ENCODE measurements at places on chromosomes 4 and X. TPM values are rescaled to one million over a fixed set of nuclear protein-coding genes. Genes with fewer than 3 reads are reported as not detected.

DNA sequence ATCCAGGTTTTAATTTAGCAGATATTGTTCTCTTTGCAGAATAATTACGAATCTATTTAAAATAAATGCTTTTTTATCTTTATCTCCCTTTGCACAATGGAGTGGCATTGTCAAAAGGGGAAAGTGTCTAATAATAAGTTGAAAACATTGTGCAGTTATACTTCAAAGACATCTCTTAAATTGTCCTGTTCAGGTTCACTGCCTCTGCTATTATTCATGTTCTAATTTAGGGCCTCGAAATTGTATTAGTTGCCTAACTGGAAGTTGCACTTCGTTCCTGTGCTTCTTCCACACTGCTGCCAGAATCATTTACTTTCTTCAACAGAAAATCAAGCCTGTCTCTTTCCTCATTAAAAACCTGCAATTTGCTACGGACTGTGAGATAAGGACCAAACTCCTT is 150.5 kb upstream of the SPRY1 start:
- H3K4me3 ChIP-seq: no peak overlapping the region
- H3K36me3 ChIP-seq: no peaks in the 10 kb centered on the region
- peak overlapping the region; percentile 71 for H3K27ac ChIP-seq
- no peaks in the 10 kb centered on the region for H3K27me3 ChIP-seq

INTU gene
- 11.1 TPM for total RNA-seq

RIPPLY1 gene
- total RNA-seq: not detected

GRCh38 chrX:98068024-98068580 is 1184.4 kb downstream of the RPA4 start:
- H3K4me3 ChIP-seq: no peak overlapping the region
- H3K27me3 ChIP-seq: no peaks in the 10 kb centered on the region
- no peaks in the 10 kb centered on the region for H3K4me1 ChIP-seq
- no peaks in the 10 kb centered on the region for H3K36me3 ChIP-seq

NKX1-1 gene
- total RNA-seq: not detected

RASL11B gene
- 3.1 TPM for total RNA-seq

DNA sequence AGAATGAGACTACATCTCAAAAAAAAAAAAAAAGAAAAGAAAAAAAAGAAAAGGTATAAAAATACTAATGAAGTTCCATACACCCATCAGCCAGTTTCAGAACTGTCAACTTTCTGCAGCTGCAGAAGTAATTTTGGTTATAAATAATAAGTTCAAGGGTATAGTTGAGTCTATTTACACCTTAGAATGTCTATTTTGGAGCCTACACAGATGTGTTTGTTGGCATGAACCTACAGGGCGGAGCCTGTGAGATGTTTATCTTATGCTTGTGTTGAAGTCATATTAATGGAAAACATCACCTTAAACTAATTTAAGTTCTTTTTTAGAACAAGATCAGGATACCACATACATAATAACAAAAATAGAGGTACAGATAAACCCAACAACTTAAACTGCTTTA is 85.8 kb downstream of the RAPGEF2 start:
- H3K27ac ChIP-seq: no peak overlapping the region
- no peak overlapping the region for H3K4me3 ChIP-seq
- H3K4me1 ChIP-seq: no peaks in the 10 kb centered on the region
- H3K27me3 ChIP-seq: no peaks in the 10 kb centered on the region

- DNase-seq: no peak
- H3K4me1 ChIP-seq: no peaks in the 10 kb centered on the region
- H3K27ac ChIP-seq: no peak within 1 kb of the TSS
- no peaks in the 10 kb centered on the region for H3K36me3 ChIP-seq
- H3K27me3 ChIP-seq: peaks cover 83% of the 10 kb centered on the region
These were observed at the start of gene HS6ST2 for GRCh38 chrX:132958091-132958703. Gene HS6ST2 (minus strand): TSS chrX:132958629.

DNA sequence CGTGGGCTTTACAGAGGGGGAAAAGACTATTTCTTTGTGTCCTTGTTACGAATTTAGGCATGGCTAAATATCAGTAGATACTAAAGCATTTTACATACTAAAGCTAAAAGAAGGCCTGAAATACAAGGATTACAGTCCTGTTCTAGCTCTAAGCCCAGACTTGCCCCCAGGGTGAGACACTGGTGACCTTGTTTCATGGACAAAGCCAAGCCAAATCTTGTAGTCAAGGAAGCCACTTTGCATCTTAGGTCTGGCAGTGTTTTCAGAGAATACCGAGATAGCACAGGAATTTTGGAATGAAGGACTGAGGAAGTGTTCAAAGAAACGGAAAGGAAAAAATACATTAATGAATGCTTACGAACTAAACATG is 733 bp upstream of the G3BP2 start:
- H3K4me3 ChIP-seq: peak overlapping the region; percentile 99
- H3K27me3 ChIP-seq: no peaks in the 10 kb centered on the region
- no peak for DNase-seq
- peak overlapping the region; percentile 97 for H3K27ac ChIP-seq
- H3K4me1 ChIP-seq: peaks cover 16% of the 10 kb centered on the region

HDX gene
- 6.4 TPM for total RNA-seq

- H3K4me1 ChIP-seq: no peaks in the 10 kb centered on the region
- no peak overlapping the region for H3K4me3 ChIP-seq
- H3K27ac ChIP-seq: peak overlapping the region; percentile 87
- no peaks in the 10 kb centered on the region for H3K36me3 ChIP-seq
- no peak for DNase-seq
These were observed 80.7 kb downstream of the SYNPO2 start for GRCh38 chr4:118969359-118969758.

CBLL2 gene
- total RNA-seq: not detected

DNA sequence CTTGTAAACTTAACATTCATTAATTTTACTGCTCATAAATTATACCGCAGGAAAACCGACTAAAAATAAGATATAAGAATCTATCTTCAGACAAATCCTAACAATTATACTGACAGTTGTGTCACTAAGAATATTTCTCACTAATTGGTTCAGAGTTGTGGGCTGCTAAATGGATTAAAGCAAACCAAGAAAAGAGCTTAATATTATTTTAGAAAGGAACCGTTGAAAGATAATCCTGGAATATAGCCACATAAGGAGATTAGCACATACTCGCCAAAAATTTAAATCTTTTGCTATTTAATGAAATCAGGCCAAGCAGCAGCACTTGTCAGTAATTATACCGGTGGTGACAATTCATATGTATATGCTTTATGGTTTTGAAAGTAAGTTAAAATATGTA is 132.8 kb downstream of the SLIT2 start:
- DNase-seq: no peak
- H3K4me1 ChIP-seq: no peaks in the 10 kb centered on the region

GRCh38 chr4:110163327-110164069 is 34.9 kb downstream of the ELOVL6 start:
- no peaks in the 10 kb centered on the region for H3K4me1 ChIP-seq
- H3K27me3 ChIP-seq: no peaks in the 10 kb centered on the region
- H3K27ac ChIP-seq: no peak overlapping the region
- H3K36me3 ChIP-seq: no peaks in the 10 kb centered on the region
- H3K4me3 ChIP-seq: no peak overlapping the region
- no peak for DNase-seq

SSX2 gene
- total RNA-seq: not detected

DNA sequence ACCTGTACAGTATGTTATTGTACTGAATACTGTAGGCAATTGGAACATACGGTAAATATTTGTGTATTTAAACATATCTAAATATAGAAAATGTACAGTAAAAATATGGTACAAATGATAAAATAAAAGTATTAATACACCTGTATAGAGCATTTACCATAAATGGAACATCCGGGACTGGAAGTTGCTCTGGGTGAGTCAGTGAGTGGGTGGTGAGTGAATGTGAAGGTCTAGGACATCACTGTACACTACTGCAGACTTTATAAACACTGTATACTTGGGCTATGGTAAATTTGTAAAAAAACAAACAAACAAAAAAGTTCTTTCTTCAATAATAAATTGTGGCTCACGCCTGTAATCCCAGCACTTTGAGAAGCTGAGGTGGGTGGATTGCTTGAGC is 52.4 kb upstream of the FHL1 start:
- no peaks in the 10 kb centered on the region for H3K36me3 ChIP-seq
- H3K4me1 ChIP-seq: no peaks in the 10 kb centered on the region
- H3K4me3 ChIP-seq: no peak overlapping the region
- H3K27me3 ChIP-seq: peaks cover 9% of the 10 kb centered on the region

- H3K27ac ChIP-seq: no peak overlapping the region
- no peak for DNase-seq
- no peaks in the 10 kb centered on the region for H3K4me1 ChIP-seq
- H3K36me3 ChIP-seq: no peaks in the 10 kb centered on the region
These were observed 122.1 kb downstream of the GABRA2 start for GRCh38 chr4:46267866-46268265.

VAMP7 gene
- total RNA-seq: 29.2 TPM

RS1 gene
- not detected for total RNA-seq

DNA sequence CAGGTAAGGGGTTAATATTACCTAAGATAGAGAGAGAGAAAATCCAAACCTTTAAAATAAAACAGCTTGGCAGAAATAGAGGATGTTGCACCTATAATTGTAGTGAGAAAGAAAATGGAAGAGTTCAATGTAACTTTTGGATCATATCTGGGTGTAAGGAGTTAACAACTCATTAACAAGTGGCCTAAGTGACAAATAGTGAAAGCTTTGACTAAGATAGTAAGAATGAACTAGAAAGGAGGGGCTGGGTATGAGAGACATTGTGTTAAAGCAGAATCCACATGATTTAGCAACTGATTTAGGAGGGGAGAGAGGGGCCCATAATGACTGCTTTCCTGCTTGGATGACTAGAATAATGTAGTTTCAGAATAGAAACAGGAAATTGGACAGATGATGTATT is 761.0 kb downstream of the IL1RAPL1 start:
- H3K4me1 ChIP-seq: no peaks in the 10 kb centered on the region
- H3K4me3 ChIP-seq: no peak overlapping the region
- H3K27ac ChIP-seq: no peak overlapping the region
- DNase-seq: no peak

- H3K27ac ChIP-seq: no peak overlapping the region
- H3K4me3 ChIP-seq: no peak overlapping the region
These were observed 45.3 kb upstream of the SOD3 start for GRCh38 chr4:24750106-24750505.

DNA sequence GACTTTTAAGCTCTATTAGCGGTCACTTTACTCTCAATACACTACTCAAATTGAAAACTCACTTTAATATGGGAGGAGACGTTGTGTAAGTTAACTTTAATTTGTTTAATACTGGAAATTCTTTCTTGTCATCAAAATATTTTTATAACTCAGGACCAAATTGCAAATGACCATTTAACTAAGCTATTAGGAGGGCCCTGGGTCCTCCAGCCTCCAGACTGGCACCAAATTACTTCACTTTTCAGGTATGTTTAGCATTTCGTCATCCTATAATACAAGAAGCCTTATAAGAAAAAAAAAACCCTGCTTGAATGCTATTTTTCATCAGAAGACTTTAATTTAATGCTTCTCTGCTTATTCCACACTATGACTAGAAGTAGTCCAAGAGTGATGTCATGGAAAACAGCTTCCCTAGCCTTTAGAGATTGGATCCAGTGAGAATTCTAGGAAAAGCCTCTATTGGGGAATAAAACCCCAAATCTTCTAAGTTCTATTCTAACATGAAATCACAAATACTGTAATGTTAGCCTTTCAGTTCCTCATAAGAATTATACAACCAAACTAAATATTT is 6.6 kb downstream of the KLHL15 start:
- no peaks in the 10 kb centered on the region for H3K36me3 ChIP-seq
- H3K27me3 ChIP-seq: peaks cover 20% of the 10 kb centered on the region
- H3K27ac ChIP-seq: no peak overlapping the region
- DNase-seq: no peak
- H3K4me1 ChIP-seq: no peaks in the 10 kb centered on the region
- H3K4me3 ChIP-seq: no peak overlapping the region

POU4F2 gene
- total RNA-seq: not detected

- no peak overlapping the region for H3K4me3 ChIP-seq
- no peaks in the 10 kb centered on the region for H3K4me1 ChIP-seq
- no peak overlapping the region for H3K27ac ChIP-seq
- no peaks in the 10 kb centered on the region for H3K27me3 ChIP-seq
- no peaks in the 10 kb centered on the region for H3K36me3 ChIP-seq
- no peak for DNase-seq
These were observed 149.3 kb downstream of the PALLD start for GRCh38 chr4:168646001-168646768.

OTUD6A gene
- total RNA-seq: not detected

GRCh38 chrX:112094729-112095128 is 12.2 kb upstream of the TRPC5 start:
- no peak overlapping the region for H3K27ac ChIP-seq
- H3K4me3 ChIP-seq: no peak overlapping the region
- no peaks in the 10 kb centered on the region for H3K36me3 ChIP-seq
- peaks cover 51% of the 10 kb centered on the region for H3K27me3 ChIP-seq
- H3K4me1 ChIP-seq: no peaks in the 10 kb centered on the region

JCHAIN gene
- 337 TPM for total RNA-seq

RAB40A gene
- total RNA-seq: 2.3 TPM

DNA sequence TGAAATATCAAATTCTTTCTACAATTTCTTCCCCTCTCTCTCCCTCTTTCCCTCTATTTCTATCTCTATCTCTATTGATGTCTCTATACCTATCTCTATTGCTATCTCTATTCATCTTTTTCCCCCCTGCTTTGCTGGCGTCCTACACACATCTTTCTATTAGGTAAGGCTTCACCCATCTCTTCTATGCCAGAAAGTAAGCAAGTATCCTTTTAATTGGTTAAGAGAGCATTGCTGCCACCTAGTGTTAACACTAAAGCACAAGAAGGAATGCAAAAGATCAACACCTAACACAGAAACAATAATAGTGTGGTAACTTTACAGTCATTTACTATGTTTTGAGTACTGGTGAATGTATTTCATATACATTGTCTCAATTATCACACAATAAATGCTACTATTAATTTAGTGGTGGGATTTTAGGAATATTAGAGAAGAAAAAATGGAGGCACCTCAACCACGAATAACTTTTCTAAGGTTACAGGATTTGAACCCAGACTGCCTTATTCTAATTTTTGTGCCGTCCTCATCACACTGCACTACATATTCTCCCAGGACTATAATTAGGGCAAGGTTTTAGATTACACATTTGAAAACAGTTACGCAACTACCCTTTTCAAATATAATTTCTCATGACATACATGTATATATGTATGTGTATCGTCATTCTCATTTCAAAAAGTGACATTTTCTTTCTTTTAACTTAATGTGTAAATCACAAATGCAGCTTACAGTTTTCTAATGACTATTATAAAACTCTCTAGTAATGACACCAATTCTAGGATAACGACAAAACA is 3.7 kb upstream of the C4orf36 start:
- H3K4me1 ChIP-seq: no peaks in the 10 kb centered on the region
- H3K4me3 ChIP-seq: no peak overlapping the region
- no peak for DNase-seq
- H3K27me3 ChIP-seq: no peaks in the 10 kb centered on the region
- no peaks in the 10 kb centered on the region for H3K36me3 ChIP-seq
- no peak overlapping the region for H3K27ac ChIP-seq

XG gene
- total RNA-seq: 0.59 TPM

IL13RA1 gene
- total RNA-seq: 71.4 TPM

PAGE5 gene
- total RNA-seq: not detected

GRCh38 chr4:122759639-122760310 is 27.3 kb downstream of the BBS12 start:
- H3K36me3 ChIP-seq: no peaks in the 10 kb centered on the region
- H3K4me3 ChIP-seq: no peak overlapping the region
- DNase-seq: no peak
- H3K27ac ChIP-seq: no peak overlapping the region
